H9 (cell line): ENCODE measurements at places on chromosomes 6 and 20.
A peak's percentile ranks its signal among the peaks of the same experiment; 100 is the strongest.

DNA sequence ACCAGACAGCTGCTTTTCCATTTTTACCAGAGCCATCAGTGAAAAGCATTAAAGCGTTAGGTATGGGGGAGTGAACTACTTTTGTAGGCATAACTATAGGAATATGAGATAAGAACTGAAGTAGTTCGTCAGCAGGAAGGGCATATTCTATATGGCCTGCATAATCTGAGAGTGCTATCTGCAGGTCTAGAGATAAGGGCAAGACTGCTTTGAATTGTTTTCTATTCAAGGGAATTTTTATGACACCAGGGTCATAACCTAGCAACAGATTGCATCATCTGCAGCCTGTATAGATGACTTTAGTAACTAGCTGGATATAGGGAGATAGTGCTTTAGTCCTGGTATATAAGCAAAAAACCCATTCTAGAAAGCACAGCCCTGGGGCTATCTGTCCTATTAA, 437.3 kb upstream of the HTR1E start:
- DNase-seq: no peak

GRCh38 chr6:147201885-147202515, 2.2 kb upstream of the STXBP5 start:
- peak; percentile 57 for DNase-seq

- DNase-seq: no peak
Measured at GRCh38 chr6:102553214-102553613, 1159.7 kb downstream of the GRIK2 start.

GRCh38 chr6:43572015-43572414, 3.8 kb downstream of the XPO5 start:
- DNase-seq: no peak

GRCh38 chr20:31824125-31824485, 4.9 kb downstream of the MYLK2 start:
- no peak for DNase-seq
